ENCODE measurements at places on chromosomes 12 and 14.

DNA sequence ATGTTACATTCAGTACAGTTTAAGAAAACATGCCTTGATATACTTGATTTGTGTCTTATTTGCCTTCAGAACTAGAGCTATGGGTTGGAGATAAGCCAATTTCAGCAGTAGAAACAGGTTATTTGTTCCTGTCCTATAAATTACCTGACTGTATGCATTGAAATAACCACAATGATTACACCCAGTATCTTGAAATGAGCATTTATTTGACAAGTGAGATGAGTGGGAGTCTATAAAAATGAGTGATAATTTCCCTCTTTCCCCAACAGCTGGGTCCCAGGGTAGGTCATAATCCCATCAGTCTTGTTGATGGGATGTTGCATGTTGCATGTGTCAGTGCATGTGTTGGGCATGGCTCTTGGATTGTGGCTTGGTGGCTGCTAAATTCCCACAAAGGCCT is 3.7 kb downstream of the TAS2R42 start:
- DNase-seq = no peak

- no peak for DNase-seq
Measured at GRCh38 chr12:63238892-63239291, 87.9 kb upstream of the AVPR1A start.

DNA sequence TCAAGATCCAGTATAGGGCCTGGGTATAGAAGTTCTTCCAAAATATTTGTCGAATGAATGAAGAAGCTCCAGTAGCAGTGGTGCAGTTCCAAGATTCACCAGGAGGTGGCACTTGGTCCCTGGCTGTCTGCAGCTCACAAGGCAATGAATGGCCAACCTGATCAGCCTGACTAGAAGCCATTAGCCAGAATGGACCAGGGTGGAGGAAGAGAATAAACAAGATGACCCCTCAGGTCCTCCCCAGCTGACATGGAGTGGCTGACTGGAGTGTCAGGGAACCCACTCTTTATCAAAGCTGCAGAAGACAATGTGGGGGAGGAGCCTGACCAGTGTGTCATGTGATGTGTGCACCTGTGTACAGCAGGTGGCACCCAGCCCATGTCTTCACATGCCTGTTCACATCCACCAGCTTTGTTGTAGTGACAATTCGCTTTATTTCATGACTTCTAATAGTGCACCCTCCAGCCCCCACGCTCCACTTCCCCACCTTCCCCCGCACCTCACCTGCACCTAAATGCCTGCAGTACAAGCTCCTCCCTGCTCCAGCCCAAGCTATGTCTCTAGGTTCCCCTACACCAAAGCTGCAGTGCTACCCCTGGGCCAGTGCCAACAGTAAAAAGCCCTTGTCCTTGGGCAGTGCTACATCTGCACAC is 3.0 kb downstream of the LTBP2 start:
- peak; percentile 82 for DNase-seq

DNA sequence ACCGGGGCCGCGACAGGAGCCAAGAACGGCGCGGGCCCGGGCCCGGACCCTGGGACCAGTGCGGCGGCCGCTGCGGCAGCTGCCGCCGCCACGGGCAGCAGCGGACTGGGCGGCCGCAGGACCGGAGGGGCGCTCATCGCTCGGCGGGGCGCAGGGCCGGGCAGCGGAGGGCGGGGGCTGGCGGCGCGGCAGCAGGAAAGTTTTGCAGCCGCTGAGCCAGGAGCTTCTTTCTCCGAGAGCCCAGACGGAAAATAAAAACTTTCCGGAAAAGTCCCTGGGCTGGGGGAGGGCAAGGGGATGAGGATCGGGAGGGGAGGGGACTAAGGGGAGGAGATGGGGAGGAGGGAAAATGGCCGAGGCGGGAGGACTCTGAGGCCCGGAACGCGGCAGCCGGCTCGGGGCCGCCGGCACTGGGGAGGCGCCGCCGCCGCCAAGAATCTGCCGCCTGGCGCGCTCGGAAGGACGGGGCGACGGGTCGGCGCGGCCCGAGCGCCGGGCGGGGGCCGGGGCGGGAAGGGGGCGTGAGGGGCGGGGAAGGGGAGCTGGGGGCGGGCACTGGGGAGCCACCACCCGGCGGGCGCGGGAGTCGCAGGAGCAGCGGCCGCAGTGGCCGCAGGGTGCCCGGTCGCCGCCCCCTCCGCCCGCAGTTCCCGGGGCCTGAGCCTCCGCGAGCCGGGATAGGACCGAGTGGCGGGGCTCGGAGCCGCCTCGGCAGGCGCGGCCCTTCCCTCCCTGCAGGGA is at the start of gene PRKD1:
Gene PRKD1, minus strand, starts transcription at position 472 of the 741 bp plus-strand sequence.
- DNase-seq = peak; percentile 55

DNA sequence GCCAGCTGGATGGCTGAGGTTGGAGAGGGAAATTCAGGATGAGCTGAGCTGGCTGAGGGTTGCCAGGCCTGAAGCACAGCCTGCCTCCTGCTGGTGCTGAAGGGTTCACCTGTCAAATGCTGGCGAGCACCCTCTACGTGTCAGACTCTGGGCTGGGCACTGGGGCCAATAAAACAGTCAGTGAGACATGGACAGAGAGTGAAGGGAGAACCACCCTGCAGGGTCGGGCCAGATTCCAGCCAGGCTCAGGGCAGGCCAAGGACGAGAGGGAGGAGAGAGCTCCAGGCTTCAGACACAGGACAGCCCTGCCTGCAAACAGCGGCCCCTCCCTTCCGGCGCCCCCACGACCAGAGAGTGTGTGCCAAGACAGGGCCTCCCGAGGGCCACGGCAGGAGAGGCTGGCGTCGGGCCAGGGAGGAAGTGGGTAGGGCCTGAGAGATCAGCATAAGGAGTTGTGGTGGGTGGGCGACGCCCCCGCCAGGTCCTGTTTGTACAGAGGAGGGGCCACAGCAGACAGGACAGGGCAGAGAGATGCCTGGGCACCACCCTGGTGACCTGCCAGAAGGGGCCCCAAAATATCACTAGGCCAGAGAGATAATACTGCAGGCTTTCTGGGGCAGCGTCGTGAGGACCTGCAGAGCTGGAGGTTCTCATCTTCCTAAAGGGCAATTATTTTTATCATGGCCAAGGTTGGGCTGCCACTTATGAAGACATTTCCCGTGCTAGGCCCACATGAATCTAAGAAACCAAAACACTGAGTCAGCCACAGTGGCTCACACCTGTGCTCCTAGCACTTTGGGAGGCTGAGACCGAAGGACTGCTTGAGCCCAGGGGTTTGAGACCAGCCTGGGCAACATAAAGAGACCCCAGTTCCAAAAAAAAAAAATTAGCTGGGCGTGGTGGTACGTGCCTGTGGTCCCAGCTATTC is 73.1 kb upstream of the GPR68 start:
- DNase-seq = no peak

GRCh38 chr12:48512855-48513254 is 12.6 kb upstream of the OR8S1 start:
- DNase-seq = no peak

GRCh38 chr12:67884596-67884995 is 104.7 kb upstream of the IFNG-AS1 start:
- no peak for DNase-seq

Measured in SW 1271 (cell line).